Activated gamma-delta T cell treated with Interleukin-2 at 50 U/mL for 16 hours (primary cell): ENCODE measurements at places on chromosomes 5 and 9.

- no peak for DNase-seq
Observed at GRCh38 chr5:113292462-113292861, 142.3 kb downstream of the TSSK1B start.

DNA sequence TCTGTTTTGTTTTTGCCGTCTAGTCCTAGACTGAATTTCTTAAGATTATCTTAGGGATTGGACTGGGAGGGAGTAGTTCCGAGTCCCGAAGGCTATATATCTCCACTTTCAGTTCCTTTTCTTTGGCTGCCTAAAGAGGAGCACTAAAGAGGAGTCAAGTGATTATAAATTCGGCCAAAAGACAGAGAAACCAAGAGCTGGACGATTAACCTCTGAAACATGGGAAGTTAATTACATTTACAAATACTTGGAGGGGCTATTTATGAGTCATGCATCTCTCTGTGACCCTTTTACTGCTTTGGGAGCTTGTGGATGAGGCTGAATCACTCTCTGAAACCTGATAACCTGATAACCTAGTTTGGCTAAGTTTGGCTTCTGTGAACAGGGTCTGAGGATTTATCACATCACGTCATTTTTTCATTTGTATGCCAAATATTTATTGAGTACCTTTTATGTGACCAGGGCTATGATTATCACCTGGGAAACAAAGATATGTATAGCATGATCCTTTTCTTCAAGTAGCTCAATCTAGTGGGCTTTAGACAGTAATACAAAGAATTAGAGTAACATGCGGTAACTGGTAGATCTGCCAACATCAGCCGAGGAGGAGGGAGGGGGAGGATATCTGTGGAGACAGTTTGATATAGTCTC, 180.9 kb downstream of the CD180 start:
- DNase-seq, result no peak

DNA sequence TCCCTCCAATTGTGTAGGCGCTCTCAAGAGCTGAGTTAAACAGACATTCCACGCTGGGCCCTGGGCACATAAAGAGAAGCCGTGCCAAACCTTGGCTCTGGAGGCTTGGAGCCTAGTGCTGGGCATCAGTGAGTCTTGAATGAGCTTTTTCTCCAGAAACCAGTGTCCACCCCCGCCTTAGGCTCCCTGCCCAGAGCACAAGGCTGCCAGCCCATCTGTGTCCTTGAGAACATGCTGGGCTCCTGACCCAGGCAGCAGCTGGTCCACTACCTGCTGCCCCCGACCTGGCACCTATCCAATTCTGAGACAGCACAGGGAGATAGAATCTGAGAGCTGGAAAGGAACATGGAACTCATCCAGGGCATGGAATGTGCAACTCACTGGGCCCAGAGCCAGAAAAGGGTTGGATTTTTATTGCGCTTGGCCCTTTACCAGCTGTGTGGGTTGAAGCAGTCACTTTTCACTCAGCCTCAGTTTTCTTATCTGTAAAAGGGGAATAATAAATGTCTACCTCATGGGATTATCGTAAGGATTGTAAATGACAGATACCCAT, 92.4 kb upstream of the CPLX2 start:
- DNase-seq, result no peak

- DNase-seq, result no peak
Observed at GRCh38 chr9:111900151-111900857, 3.7 kb downstream of the UGCG start.

GRCh38 chr5:88401686-88402085, 133.0 kb upstream of the TMEM161B start:
- no peak for DNase-seq

- DNase-seq, result no peak
Observed at GRCh38 chr5:40791715-40792139, 6.4 kb downstream of the PRKAA1 start.

GRCh38 chr9:109408759-109409462, 88.1 kb upstream of the EPB41L4B start:
- no peak for DNase-seq

GRCh38 chr5:58923355-58923754, 340.5 kb downstream of the RAB3C start:
- DNase-seq, result no peak

- DNase-seq, result no peak
Observed at GRCh38 chr5:39846144-39846543, 421.4 kb upstream of the DAB2 start.

GRCh38 chr5:132467287-132467984, 23.1 kb downstream of the IRF1 start:
- no peak for DNase-seq

GRCh38 chr5:56813302-56813701, 2.0 kb upstream of the MAP3K1 start:
- DNase-seq, result no peak

- no peak for DNase-seq
Observed at GRCh38 chr9:79215821-79216220, 355.9 kb upstream of the TLE4 start.

DNA sequence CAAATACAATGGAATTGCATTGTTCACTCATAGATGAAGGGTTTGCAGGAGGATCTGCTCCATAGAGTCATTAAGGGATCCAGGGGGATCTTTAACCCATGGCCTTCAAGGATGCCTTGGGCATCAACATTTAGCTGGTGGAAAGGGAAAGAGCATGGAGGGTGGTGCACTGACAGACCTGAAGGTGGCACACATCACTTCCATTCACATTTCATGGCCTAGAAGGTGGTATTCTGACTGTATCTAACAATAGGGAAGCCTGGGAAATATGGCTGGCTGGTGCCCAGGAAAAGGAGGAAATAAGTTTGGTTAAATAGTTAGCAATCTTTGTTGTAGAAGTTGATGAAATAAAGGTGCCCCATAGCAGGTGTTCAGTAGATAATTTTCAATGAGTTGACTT, 230.2 kb downstream of the CD180 start:
- no peak for DNase-seq

- no peak for DNase-seq
Observed at GRCh38 chr9:137802021-137802420, 75.6 kb upstream of the CACNA1B start.

- no peak for DNase-seq
Observed at GRCh38 chr9:123266655-123267399, 1.6 kb downstream of the STRBP start.

GRCh38 chr5:89232139-89232603, 349.2 kb upstream of the MEF2C start:
- DNase-seq, result no peak

GRCh38 chr5:129001841-129002526, 36.7 kb downstream of the SLC27A6 start:
- no peak for DNase-seq

DNA sequence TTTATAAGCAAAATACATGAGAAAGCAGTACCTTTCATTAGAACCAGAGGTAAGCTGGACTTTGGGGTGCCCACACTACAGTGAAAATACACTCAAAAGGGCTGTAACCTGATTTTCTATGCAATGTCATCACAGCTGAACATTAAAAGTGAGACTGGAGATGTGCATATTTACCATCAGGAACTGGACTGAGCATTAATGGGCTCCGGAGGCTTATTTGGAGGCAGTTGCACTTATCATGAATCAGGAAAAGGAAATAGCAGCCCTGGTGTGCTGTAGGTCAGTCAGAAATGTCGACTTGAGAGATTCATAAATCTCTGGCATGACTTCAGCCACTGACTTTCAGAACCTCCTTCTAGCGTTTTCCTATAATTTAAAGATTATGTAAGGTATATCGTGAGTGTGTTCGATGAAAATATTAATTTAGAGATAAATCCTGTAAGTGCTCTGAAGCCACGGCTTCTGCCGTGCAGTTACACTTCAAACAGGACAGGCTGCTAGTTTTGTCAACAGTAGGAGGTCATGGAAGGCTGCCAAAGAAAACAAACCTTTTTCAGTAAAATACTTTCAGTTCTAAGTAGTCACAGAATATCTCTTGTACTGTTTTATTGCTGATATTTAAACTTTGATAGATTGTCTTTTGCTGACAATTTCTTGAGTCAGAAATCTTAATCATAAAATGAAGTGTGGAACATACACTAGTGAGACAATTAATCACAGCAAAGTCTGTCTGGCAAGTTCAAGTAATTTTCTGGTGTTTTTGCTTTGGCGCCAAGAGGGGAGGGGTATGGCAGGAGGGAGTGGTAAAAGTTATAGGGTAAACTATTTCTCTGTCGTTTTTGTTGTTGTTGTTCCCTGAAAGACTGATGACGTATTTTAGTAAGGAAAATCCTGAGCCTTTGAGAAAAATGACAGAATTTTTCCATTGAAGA, 939.7 kb downstream of the NR2F1-AS1 start:
- DNase-seq, result no peak

- DNase-seq, result no peak
Observed at GRCh38 chr9:89623925-89624420, 19.2 kb downstream of the GADD45G start.

DNA sequence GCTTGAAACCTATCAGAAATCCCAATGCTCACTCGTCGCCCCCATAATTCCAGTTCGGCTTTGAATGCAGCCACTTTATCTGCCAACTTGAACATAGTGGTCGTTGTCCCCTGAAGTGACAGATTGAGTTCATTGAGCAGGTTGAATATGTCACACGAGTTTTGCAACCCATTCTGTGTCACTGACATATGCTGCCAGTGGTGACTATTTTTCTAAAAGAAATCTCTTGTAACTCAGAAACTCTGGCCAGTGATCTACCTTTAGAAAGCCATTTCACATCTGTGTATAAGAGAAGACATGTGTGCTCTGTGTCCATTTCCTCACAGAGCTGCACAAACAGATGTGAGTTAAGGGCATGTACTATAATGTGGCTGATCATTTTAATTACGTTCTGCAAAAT, 47.0 kb upstream of the LARP1 start:
- DNase-seq, result no peak

GRCh38 chr9:96508227-96508940, 58.4 kb downstream of the HABP4 start:
- DNase-seq, result no peak

- no peak for DNase-seq
Observed at GRCh38 chr9:71770170-71770569, 1.9 kb upstream of the CEMIP2 start.

DNA sequence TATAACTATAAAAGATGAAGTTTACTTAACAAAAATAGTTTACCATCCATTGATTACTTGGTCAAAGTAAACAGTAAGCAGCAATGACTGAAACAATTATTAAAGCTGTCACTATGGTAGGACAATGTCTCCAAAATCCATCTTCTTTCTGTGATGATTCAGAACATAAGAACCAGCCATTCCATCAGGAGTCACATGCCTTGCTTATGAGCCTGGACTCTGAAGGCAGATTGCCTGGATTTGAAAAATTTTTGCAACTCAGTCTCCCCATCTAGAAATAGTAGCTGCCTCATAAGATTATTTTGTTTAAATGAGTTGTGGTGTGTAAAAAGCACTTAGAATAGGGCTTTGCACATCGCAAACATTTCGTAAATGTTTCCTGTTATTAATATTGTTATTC, 136.2 kb downstream of the LIFR start:
- DNase-seq, result no peak

- DNase-seq, result no peak
Observed at GRCh38 chr5:91189480-91190313, 193.4 kb downstream of the ARRDC3 start.

DNA sequence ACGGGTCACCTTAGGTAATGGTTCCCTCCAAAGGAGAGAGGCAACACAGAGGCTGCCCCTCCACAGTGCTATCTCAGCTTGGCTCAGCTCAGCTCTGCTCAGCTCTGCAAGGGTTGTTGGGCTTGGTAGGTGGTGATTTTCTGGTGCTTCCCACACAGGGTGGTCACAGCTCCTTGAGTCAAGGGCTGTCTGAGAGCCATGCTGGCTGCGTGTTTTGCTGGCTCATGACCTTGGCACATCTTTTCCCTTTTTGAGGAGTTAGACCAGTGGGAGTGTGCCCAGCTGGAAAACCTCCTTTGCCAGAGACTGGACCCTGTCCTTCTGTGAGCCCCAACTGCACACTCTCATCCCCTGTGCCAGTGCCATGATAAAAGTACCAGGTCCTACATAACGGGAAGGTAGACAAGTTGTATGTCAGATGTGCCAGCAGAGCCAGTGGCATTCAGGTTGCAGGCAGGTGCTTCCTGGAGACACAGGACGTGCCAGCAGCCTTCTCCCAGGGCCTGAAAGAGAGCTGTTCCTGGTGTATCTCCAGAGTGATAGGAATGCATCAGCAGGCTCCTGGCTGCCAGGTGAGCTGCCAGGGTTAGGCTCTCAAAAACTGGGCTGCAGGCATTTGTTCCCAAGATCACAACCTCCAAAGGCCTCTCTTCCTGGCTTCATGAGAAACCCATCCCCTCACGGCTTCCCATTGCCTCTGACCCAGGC, 118.6 kb upstream of the CXCL14 start:
- DNase-seq, result no peak

DNA sequence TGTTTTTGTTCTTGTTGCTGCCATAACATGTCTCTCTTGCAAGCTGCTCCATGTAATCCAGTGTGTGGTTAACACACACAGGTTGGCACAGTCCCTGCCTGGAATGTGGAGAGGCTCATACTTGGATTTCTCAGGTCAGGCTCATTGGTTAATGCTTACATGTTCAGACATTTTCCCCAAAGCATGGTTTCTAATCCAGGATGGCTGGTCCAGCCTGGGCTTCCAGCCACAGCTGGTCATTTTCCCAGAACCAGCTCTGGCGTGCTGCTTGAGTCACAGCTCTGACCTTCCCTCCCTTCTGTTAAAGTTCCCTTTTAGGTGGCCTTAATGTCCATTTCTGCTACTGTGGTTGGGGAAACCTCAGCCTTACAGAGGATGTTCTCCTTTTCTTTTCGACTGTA, 294.3 kb downstream of the TAF11L14 start:
- no peak for DNase-seq

GRCh38 chr9:69549310-69550202, 122.6 kb downstream of the APBA1 start:
- DNase-seq, result no peak

- DNase-seq, result no peak
Observed at GRCh38 chr9:82679472-82679871, 383.5 kb downstream of the RASEF start.

GRCh38 chr9:120676767-120677402, 37.4 kb downstream of the MEGF9 start:
- DNase-seq, result no peak

DNA sequence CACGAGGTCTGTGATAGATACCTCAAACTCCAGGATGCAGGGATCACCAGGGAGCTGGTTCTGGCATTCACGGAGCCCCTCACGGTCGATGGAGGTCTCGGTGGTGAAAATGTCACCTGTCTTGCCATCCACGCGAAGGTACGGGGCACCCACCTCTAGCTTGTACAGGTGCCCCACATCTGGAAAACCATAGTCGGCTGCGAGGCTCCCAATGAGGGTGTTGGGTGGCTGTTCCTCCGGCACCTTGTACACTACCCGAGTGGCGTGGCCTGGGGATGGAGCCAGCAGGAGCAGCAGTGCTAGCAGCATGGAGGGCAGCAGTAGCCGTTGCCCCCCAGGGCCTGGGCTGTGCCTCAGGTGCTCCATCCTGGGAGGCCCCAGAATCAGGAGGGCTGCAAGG, 9.2 kb downstream of the PCDH1 start:
- no peak for DNase-seq
